Naive thymus-derived CD8-positive, alpha-beta T cell (primary cell): ENCODE measurements at places on chromosomes 12 and 14.

DNA sequence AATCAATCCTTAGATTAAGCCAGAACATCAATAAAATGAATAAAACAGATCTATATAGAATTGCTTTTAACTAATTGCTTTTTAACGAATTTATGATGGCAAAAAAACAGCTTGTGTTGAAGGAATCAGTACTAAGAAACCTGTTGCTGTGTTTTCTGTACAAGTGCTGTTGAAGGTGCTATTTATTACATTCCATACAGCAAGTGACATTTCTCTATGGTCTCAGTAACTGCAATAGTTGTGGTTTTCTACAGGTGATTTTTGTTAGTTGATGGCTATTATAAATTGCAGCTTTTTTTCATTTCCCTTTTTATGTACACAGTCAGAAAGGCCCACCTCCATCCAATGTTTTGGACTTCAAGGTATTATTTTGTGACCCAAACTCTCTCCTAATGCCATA, 56.6 kb downstream of the SLC2A13 start:
- no peak for DNase-seq
- no peak overlapping the region for H3K27ac ChIP-seq
- H3K27me3 ChIP-seq, result no peaks in the 10 kb centered on the region
- no peaks in the 10 kb centered on the region for H3K4me1 ChIP-seq

DNA sequence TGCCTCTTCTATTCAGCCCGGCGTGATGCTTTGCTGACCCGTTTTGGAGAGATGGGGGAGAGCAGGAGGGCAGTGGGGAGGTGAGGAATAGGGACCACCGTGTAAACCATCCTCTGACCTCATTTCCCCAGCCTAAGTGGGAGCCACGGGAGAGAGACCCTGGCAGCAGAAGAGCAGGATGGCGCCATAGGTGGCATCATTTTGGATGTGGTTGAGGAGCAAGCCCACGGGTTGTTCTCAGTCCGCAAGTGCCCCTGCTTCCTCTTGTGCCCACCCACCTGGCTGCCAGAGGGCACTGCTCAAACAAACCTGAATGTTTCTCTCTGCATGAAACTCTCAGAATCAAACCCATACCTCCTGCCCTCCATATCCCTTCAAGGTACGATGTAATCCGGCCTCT, 10.7 kb upstream of the UBC start:
- H3K36me3 ChIP-seq, result no peaks in the 10 kb centered on the region
- peaks cover 67% of the 10 kb centered on the region for H3K4me1 ChIP-seq
- no peak overlapping the region for H3K27ac ChIP-seq

DNA sequence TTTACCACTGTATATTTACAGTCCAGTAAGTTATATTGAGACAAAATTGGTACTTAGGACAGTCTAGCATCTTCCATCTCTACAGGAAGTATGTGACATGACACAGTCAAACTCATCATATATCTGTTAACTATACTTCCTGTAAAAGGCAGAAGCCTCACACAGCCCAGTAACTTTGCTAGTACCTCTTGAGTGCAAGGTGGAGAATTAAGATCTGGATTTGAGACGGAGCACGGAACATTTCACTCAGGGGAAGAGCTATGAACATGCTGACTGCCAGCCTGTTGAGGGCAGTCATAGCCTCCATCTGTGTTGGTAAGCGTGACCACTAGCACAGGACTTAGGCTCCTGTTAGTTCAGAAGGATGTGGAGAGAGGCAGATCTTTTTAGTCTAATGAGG, 333.7 kb upstream of the OR4E1 start:
- H3K36me3 ChIP-seq, result no peaks in the 10 kb centered on the region
- H3K4me1 ChIP-seq, result peaks cover 3% of the 10 kb centered on the region
- H3K27me3 ChIP-seq, result no peaks in the 10 kb centered on the region
- H3K4me3 ChIP-seq, result peak overlapping the region; percentile 74
- H3K27ac ChIP-seq, result peak overlapping the region; percentile 94

DNA sequence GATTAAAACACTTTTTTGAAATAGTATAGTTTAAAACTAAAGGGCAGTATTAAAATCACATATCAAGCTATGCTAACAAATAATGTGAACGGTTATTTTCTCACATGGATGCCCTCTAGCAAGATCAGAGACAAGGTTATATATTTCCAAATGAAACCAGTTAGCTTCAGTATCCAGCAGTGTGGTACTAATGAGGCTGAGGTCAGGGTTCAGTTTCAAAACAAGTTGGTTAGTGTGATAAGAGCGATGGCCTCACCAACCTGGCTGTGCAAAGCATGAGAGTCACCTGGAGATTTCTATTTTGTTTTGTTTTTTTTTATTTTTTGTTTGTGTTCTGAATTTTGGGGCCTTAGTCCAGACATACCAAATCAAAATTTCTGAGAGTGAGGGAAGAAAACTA, 352.2 kb upstream of the KITLG start:
- no peak overlapping the region for H3K27ac ChIP-seq
- DNase-seq, result no peak
- no peak overlapping the region for H3K4me3 ChIP-seq
- H3K36me3 ChIP-seq, result no peaks in the 10 kb centered on the region

DNA sequence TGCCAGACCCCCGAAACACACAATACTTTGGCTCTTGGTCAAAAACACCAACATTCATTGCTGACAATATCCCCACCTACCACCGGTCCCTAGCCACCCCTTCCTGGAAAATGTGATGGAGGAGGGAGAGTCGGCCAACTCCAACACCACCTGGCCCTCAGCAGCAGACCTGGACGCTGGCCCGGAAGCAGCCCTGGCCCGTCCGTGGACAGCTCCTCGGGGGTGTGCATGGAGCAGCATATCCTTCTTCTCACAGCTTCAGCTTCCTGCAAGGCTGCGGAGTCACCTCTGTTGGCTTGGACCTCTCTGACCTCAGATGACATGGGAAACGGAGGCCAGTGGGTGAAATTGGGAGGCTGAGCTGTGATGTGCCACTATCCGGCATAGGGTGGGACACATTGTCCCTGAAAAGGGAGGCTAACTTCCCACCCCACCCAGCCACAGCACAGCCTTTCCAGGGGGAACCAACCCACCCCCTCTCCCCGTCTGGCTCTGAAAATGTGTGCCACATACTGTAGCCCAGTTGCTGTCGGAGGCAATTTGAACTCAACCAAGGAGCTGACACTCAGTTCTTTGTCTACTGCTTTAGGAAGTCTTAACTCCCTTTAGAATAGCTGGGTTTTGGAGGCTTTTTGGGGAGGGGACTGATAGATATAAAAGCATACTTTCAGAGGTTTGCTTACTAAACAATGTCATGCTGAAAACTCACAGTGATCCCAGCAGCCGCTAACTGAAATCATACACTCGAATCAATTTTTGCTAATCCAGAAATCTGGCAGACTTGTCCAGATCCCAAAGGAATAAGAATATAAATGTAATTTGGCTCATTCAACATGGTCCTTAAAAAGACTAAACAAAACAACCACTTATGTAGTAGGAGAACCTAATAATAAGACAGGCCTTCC, 43.1 kb upstream of the LTA4H start:
- no peak overlapping the region for H3K27ac ChIP-seq
- peaks cover 2% of the 10 kb centered on the region for H3K27me3 ChIP-seq
- H3K4me3 ChIP-seq, result no peak overlapping the region
- no peaks in the 10 kb centered on the region for H3K36me3 ChIP-seq

- H3K4me1 ChIP-seq, result peaks cover 19% of the 10 kb centered on the region
- H3K4me3 ChIP-seq, result peak overlapping the region; percentile 71
Measured at GRCh38 chr14:70981000-70981952, 74.0 kb downstream of the PCNX1 start.

GRCh38 chr12:6154730-6155459, 30.4 kb upstream of the VWF start:
- DNase-seq, result no peak
- H3K4me1 ChIP-seq, result peaks cover 3% of the 10 kb centered on the region
- no peaks in the 10 kb centered on the region for H3K27me3 ChIP-seq
- no peak overlapping the region for H3K27ac ChIP-seq

GRCh38 chr12:93237235-93237915, 140.3 kb upstream of the NUDT4 start:
- no peak overlapping the region for H3K27ac ChIP-seq
- DNase-seq, result no peak
- H3K4me1 ChIP-seq, result no peaks in the 10 kb centered on the region
- no peaks in the 10 kb centered on the region for H3K27me3 ChIP-seq
- no peak overlapping the region for H3K4me3 ChIP-seq
- H3K36me3 ChIP-seq, result no peaks in the 10 kb centered on the region
